ENCODE measurements at places on chromosomes 7 and 10. TPM values are rescaled to one million over a fixed set of nuclear protein-coding genes. Genes with fewer than 3 reads are reported as not detected.

- no peak for DNase-seq
These were observed 42.9 kb upstream of the IKZF1 start for GRCh38 chr7:50261593-50261992.

The FIS1 gene
- total RNA-seq, result 278 TPM

- no peak for DNase-seq
These were observed 433.0 kb downstream of the PAXIP1 start for GRCh38 chr7:154569916-154570315.

The ABCA13 gene
- total RNA-seq, result under 0.01 TPM

DNA sequence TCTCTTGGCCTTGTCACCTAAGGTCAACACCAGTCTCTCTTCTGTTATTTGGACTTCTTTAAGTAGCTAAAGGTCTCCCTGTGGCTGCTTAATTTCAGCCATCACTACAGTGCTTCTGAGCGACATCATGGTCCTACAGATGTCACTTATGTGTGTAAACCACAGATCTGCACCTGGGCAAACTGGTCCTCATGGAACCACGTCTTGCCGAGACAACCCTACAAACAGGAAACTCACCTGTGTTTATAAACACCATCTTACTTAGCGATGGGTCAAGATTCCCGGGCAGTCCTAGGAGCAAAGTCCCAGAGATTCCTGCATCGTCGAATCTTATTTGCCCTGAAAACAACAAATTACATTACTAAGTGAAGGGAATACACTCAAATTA lies 27.8 kb downstream of the KLF6 start:
- DNase-seq, result no peak

GRCh38 chr7:32559480-32559879 lies 64.2 kb downstream of the AVL9 start:
- DNase-seq, result no peak

The PIP gene
- total RNA-seq, result 140 TPM

DNA sequence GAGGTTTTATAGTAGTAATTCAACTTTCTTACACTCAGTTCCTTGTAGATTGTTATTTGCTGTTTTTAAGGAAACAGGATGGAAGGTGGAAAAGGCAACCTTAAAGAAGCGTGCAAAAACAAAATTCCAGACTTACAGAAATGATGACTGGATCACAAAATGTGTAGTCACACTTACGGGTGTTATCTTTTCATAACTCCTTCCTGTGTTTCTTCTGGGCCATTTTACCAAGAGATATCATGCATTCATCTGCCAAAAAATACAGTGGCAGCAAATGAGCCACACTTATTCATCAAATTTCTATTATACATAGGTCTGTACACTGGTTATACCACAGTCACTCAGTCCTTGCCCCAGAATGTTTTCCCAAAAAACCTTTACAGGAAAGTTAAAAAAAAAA lies 94.3 kb upstream of the IL6 start:
- DNase-seq, result no peak

The ENKUR gene
- total RNA-seq, result not detected

GRCh38 chr7:21300692-21301091 lies 127.2 kb upstream of the SP4 start:
- DNase-seq, result no peak

DNA sequence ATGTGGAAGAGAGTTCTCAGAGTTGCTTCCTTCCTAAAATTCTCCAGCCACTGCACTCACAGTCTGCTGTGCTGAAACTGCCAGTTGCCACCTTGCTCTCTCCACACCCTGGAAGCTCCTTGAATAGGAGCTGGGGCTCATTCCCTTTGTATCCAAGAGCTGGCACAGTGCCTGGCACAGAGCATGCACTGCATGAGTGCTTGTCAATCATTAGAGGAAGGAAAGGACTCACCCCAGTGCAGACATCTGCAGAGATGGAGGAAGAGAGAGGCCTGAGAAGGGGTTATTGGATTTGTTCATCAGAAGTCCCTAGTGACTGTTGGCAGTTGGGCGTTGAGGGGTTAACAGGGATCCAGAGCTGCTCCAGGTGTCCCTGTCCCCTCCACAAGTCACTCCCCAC lies 41.7 kb upstream of the DUSP5 start:
- no peak for DNase-seq

DNA sequence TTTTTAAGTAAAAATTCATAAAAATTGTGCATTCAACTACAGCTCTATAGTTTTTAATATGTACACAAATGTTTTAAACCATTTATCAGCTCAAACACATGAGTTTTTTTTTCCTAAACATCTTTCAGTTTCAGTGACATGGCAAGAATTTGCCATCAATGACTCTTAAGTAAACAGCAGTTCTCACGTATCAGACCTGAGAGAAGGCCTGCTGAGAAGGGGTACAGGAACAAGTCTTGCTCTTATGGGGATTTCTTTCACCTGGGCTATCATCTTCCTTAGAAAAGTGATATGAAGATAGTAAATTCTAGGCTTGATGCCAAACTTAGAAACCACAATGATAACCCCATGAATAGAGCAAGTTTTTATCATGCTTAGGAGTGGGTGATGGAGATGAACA lies 467.8 kb downstream of the ARL4A start:
- DNase-seq, result no peak

The SMIM30 gene
- total RNA-seq, result 42.1 TPM

- no peak for DNase-seq
These were observed 4.5 kb downstream of the STAM start for GRCh38 chr10:17648243-17649035.

DNA sequence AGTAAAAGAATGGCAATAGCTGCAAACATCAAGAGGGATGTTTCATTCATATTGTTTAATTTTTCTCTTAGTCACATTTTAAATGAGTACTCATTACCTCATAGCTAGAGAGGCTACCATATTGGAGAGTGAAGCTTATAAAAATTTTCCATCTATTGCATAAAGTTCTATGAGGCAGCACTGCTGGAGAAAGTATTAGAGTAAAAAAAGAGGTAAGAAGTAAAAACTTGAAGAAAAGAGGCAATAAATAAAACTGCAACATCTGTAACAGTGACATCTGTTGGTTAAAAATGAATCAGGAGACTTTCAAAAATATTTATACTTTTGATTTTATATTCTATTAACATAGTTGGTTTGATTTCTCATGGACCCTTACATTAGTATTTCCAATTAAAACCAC lies 284.5 kb upstream of the SEMA3D start:
- DNase-seq, result no peak

The LRRN3 gene
- 2.4 TPM for total RNA-seq

- no peak for DNase-seq
These were observed 321.1 kb upstream of the NPVF start for GRCh38 chr7:25549271-25549921.

The PDLIM1 gene
- total RNA-seq, result 80.8 TPM

The VAX1 gene
- not detected for total RNA-seq

GRCh38 chr10:122478971-122479370 lies 17.6 kb downstream of the HTRA1 start:
- DNase-seq, result no peak
